ENCODE measurements at places on chromosomes 4 and X.

DNA sequence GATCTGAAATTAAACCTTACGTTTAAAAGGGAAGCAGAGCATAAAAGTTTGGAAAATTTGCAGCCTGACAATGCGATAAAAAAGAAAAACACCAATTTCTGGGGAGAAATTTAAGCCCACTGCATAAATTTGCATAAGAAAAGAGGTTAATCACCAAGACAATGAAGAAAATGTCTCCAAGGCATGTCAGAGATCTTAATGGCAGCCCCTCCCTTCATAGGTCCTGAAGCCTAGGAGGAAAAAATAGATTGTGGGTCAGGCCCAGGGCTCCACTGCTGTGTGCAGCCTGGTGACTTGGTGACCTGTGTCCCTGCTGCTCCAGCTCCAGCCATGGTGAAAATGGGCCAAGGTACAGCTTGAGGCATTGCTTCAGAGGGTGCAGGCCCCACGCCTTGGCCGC, 264.0 kb upstream of the CT83 start:
- H3K36me3 ChIP-seq = no peaks in the 10 kb centered on the region
- H3K27ac ChIP-seq = no peak overlapping the region
- no peaks in the 10 kb centered on the region for H3K4me1 ChIP-seq

GRCh38 chr4:6773616-6774540, 8.6 kb upstream of the KIAA0232 start:
- peaks cover 7% of the 10 kb centered on the region for H3K27me3 ChIP-seq
- H3K4me3 ChIP-seq = no peak overlapping the region
- ATAC-seq = no peak
- peaks cover 32% of the 10 kb centered on the region for H3K4me1 ChIP-seq
- no peaks in the 10 kb centered on the region for H3K36me3 ChIP-seq

DNA sequence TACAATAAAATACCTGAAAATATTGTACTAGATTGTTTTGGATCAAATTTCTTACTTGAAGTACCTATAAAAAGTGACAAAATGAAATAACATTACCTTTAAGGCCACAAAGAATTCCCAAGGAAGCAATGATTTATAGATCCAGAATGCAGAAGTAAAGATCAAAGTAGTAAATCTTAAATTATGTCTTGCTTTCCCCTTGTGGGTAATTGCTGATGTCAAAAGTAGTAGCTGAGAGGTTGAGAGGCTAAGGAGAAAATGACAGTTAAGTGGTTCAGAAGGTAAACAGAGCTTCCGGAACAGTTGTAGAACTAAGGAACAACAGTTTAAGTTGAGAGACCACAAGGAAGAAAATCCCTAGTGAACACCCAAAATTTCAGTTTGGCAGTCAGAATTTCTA, 358.3 kb downstream of the GABRG1 start:
- H3K4me1 ChIP-seq = no peaks in the 10 kb centered on the region
- no peak overlapping the region for H3K4me3 ChIP-seq
- no peak for ATAC-seq
- H3K36me3 ChIP-seq = no peaks in the 10 kb centered on the region
- no peak overlapping the region for H3K27ac ChIP-seq

- H3K27me3 ChIP-seq = no peaks in the 10 kb centered on the region
- H3K4me3 ChIP-seq = no peak overlapping the region
- no peaks in the 10 kb centered on the region for H3K4me1 ChIP-seq
Observed at GRCh38 chr4:13836946-13837912, 209.7 kb upstream of the BOD1L1 start.

GRCh38 chr4:2702361-2702760, 53.8 kb downstream of the TNIP2 start:
- H3K36me3 ChIP-seq = no peaks in the 10 kb centered on the region
- no peak for ATAC-seq
- H3K27me3 ChIP-seq = no peaks in the 10 kb centered on the region
- no peaks in the 10 kb centered on the region for H3K4me1 ChIP-seq

- no peaks in the 10 kb centered on the region for H3K36me3 ChIP-seq
- H3K4me3 ChIP-seq = no peak overlapping the region
- no peaks in the 10 kb centered on the region for H3K4me1 ChIP-seq
- H3K27ac ChIP-seq = no peak overlapping the region
- ATAC-seq = no peak
- no peaks in the 10 kb centered on the region for H3K27me3 ChIP-seq
Observed at GRCh38 chrX:142978130-142978684, 47.5 kb upstream of the SPANXN4 start.

- no peaks in the 10 kb centered on the region for H3K27me3 ChIP-seq
- no peak overlapping the region for H3K27ac ChIP-seq
- no peak for ATAC-seq
- H3K4me3 ChIP-seq = no peak overlapping the region
Observed at GRCh38 chr4:8029689-8030088, 90.0 kb upstream of the AFAP1 start.
